ENCODE measurements at places on chromosomes 12 and 14.
A peak's percentile ranks its signal among the peaks of the same experiment; 100 is the strongest.

DNA sequence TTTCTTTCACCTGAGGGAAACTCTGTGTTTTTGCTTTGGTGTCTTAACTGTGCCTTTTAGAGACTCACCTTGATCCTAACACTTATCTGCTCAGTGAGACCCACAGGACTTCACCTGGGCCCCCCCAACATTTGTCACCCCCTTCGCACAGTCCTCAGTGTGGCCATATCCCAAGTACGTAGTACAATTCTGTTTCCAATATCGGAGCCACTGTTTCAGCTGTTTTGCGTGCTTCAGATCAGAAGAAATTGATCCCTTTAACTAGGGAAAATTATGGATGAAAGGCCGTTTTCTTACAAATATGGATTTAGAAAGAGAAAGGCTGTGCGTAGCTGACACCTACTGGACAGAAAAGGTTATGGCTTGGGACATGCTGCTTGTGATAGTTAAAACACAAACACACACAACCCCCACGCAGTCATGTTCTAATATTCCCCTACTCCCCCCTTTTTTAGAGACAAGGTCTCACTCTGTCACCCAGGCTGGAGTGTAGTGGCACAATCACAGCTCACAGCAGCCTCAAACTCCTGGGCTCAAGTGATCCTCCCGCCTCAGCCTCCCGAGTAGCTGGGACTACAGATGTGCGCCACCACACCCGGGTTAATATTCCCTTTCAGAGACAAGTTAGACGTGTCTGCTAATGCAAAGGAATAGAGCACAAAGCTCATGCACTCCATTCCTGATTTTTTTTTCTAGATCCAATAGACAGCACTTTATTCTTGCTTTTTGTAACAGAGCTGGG, 3.6 kb upstream of the SLC7A8 start:
- no peak for DNase-seq

DNA sequence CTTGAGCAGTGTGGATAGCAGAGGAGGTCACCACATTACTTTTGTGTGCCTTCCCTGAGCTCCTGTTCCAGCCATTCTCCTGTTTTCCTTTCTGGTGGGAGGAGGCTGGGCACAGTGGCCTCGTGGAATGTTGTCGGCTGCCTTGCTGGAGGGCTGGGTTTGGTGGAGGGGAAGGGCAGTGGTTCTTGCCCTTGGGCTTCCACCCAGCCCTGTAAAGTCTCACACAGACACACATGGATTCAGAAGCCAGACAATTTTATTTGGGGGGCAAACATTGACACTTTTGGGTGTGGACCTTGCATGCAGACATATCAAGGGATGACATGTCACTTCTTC, 866 bp downstream of the NPFF start:
- no peak for DNase-seq

DNA sequence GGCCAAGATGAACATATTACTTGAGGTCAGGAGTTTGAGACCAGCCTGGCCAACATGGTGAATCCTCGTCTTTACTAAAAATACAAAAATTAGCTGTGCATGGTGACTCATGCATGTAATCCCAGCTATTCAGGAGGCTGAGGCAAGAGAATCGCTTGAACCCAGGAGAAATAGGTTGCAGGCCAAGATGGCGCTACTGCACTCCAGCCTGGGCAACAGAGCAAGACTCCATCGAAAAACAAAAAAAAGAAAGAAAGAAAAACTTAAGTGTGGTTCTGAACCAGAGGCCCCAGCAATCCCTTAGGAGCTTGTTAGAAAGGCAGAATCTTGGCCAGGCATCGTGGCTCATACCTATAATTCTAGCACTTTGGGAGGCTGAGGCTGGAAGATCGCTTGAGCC, 24.5 kb downstream of the SVOP start:
- no peak for DNase-seq

GRCh38 chr14:76687611-76688382, 73.5 kb upstream of the VASH1 start:
- DNase-seq, result no peak

GRCh38 chr12:3224530-3224903, 147.3 kb downstream of the TSPAN9 start:
- DNase-seq, result no peak

GRCh38 chr12:71218616-71219015, 60.8 kb upstream of the TSPAN8 start:
- DNase-seq, result no peak

DNA sequence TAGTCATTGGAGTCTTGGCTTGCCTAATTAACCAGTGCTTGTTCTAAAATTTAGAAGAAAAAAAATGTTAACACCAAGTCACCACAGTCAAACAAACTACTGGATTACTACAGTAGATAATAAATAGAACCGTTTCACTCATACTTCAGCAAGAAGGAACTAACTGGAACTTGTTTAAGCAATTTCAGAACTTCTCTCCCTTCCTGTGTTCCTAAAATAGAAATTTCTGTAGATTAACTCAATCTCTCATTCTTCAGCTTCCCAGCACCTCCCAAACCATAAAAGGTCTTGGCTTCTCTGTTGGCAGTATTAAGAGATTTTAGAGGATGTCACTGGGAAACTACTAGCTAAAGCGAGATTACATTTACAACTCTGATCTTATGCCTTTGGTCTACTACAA, 18.6 kb downstream of the GNS start:
- DNase-seq, result no peak

DNA sequence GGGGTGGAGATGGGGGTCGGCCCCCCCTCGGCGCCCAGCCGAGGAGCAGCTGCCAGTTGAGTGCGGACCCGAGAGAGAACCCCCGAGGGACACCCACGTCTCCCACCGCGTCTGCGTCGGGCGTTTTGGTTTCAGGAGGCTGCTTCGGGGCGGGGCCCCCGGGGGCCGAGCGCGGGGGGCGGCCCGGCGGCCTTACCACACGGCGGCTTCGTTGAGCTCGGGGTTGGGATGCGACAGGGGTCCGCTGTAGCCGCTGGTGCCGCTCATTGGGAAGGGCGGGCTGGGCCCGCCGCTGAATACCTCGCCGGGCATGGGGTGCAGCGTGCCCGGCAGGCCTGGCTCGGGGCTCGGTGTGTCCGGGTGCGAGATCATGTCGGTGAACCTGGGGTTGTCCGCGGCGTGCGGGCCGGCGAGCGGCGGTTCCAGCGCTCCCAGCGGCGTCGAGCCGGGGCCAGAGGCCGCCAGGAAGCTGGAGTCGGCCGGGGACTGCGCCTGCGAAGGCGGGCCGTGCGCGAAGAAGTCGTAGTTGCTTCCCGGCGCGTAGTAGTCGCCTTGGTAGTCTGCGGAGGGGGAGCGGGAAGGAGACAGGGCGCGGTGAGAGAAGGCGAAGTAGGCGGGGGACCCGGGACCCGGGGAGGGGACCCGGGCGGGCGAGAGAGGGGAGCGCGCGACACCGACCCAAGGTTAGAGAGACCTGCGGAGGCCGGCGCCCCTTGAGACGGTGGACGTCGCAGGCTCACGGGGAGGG, 8.5 kb downstream of the LHX5 start:
- no peak for DNase-seq

- peak; percentile 58 for DNase-seq
Measured at GRCh38 chr12:48296586-48297282, 54.0 kb downstream of the ZNF641 start.

DNA sequence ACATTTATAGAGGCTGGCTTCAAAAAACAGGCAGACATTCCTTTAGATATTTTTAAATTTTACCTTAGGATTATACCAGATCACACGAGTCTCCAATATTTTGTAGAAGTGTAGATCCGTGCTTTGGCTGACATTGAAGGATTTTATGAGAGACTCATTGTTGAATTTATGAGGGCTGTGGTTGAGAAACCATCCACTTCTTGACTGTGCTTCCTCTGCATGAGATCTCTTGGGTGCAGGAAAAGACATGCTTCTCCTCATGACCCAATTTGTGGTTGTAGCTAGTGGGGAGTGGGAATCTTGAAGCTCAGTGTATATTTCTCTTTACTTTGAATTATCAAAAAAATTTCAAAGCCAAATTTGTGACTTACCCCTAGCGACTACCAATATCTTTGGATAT, 36.7 kb upstream of the NKX2-8 start:
- no peak for DNase-seq

DNA sequence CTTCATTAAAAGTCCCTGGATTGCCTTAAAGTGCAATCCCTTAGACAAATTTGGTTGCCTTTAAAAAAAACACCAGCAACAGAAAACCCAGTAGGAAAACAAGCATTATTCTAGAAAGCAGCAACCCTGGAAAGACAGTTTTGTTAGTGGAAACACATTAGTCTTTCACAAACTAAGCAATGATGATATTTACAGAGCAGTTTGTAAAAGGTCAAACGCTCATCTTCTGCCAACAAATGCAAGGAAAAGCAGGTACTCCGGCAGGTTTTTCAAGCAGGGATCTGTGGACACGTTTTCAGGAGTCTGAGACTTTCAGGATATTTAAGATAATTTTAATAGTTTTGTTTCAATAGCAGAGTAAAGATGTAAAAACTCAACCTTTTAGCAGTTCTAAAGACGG, 202.2 kb downstream of the EXOC5 start:
- no peak for DNase-seq

- no peak for DNase-seq
Measured at GRCh38 chr12:56449622-56449984, 377 bp upstream of the TIMELESS start.

- DNase-seq, result peak; percentile 12
Measured at GRCh38 chr14:73239393-73240241, 2.3 kb downstream of the PAPLN start.

DNA sequence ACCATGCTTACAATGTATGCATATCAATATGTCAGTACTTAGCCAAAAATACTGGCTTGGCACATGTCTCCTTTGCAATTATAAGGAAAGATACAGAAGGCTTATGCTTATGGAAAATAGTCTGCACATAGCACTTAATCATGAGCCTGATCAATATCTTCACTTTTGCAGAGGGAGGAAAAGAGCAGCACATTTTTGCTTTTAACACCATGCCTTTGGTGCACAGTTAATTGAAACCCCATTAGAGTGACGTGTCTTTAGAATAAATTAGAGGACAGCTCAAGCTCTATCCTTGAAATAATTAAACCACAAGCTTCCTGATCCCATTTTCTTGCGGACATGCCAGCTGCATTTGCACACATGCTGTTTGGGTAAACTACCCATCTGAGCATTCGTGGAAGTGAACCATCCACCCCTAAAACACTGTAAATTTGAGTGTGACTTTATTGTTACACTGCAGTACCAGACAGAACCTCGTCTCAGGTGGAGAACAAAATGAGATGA, 839.9 kb upstream of the MGAT4C start:
- DNase-seq, result no peak

GRCh38 chr12:1562813-1563407, 31.5 kb downstream of the FBXL14 start:
- DNase-seq, result no peak

DNA sequence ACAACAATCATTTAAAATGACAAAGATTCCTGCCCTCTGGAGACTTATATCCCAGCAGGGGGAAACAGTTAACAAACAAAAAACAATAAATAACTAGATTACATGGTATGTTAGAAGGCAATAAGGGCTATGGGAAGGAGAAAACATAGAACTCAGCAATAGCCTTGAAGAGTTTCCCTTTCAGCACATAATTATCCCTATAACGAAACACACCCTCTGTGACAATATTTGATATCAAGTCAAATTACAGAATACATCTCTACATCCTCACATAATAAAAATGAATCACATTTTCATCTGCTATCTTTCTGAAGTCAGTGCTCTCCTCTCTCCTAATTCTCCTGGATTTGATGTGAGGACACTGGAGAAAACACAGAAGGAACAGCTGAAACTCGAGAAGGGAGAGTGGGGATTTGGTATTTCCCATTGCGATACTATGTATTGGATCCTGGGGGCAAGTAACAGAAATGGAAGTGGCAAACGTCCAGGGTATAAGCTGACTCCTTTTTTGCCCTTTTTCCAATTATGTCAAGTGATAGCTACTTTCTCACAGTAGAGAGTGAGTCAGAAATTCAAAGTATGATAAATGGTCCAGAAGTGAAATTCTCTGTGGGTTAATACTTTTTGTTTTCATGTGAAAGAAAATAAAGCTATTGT, 9.7 kb upstream of the PTGER2 start:
- no peak for DNase-seq

DNA sequence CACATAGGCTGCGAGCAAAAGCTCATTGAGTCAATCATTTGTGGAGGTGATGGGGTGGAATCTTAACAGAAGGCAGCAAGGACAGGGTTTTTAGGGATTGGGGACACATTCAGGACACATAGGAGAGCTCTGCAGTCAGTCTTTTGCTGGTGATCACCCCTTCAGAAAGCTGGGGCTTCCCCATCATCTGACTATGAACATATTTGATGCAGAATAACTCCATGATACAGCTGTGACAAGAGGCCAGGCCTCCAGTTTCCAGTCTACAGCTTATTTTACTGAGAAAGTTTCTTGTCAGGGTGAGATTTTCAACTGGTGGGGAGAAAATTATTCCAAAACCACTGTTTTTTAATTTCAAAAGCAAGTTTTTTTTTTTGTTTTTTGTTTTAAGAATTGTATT, 134.2 kb downstream of the TMEM30B start:
- no peak for DNase-seq

- DNase-seq, result no peak
Measured at GRCh38 chr12:116257215-116257614, 20.3 kb downstream of the MED13L start.

DNA sequence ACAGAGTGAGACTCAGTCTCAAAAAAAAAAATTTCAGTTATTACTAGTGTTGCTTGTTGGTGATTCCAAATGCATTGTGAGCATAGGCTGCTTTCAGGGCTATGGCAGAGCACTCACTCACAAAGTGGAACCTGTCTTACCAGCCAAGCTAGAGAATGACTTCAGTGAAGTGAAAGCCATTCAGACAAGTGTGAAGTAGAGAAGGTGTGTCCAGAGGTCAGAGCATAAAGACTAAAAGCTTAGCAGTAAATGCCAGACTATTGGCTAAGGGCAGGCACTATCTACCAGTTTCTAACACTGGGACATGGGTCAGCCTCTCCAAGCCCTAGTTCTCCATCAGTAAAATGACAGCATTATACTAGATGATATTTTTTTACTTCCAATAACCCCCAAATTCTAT, 12.7 kb downstream of the PPP1R36 start:
- no peak for DNase-seq

GRCh38 chr14:39452680-39453079, 20.4 kb upstream of the FBXO33 start:
- no peak for DNase-seq

DNA sequence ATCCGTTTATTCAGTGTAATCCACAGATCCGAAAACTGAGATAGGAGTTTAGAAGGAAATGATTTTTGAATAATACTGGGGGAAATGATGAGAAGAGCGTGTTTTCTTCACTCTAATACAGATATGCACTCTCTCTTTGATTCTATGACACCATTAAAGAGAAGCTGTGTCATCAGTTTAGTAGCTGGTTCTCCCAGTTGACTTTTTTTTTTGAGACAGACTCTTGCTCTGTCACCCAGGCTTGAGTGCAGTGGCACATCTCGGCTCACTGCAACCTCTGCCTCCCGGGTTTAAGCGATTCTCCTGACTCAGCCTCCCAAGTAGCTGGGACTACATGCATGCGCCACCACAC, 48.4 kb upstream of the EML1 start:
- no peak for DNase-seq

DNA sequence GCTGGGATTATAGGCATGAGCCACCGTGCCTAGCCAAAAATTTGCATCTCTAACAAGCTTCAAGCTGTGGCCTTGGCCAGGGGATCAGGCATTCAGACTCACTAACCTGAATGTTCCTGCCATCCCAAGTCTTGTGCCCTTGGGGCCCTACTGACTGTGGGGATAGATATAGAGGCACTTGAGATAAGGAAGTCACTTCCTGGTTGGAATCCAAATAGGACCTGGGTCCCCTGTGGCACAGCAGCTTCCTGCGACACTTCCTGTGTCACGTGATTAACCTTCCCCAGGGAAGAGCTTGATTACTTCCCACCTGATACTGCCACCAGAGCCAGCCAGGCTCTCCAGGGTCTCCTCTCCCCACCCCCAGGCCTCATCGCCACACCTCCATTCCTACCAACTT, 128.2 kb downstream of the BCL11B start:
- DNase-seq, result no peak

GRCh38 chr12:4286228-4286627, 12.7 kb downstream of the CCND2 start:
- no peak for DNase-seq
